ENCODE measurements at places on chromosomes 16 and 17. TPM values are rescaled to one million over a fixed set of nuclear protein-coding genes. Genes with fewer than 3 reads are reported as not detected.
A peak's percentile ranks its signal among the peaks of the same experiment; 100 is the strongest.

The CA4 gene
- not detected for total RNA-seq

The KRTAP1-1 gene
- not detected for total RNA-seq

The KCNJ18 gene
- total RNA-seq: not detected

The NOD2 gene
- 0.26 TPM for total RNA-seq

The CCL4 gene
- not detected for total RNA-seq

The SLC35B1 gene
- 36.2 TPM for total RNA-seq

DNA sequence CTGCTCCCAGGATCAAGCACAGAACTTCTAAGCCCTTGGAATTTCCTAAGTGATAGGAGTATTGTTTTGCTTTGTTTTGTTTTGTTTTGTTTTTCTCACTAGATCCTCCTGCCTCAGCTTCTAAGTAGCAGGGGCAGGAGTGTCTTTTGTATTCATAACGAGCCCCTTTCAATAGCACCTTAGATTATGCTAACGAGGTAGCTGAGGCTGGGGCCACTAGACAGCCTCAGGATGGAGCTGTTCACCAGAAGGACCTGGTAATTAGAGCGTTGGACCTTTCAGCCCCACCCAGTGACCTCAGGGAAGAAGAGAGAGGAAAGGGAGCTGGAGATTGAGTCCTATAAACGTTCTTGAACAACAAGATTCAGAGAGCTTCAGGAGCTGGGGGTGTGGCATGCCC is 43.6 kb downstream of the IKZF3 start:
- H3K27me3 ChIP-seq: no peaks in the 10 kb centered on the region
- DNase-seq: no peak
- H3K36me3 ChIP-seq: no peaks in the 10 kb centered on the region
- H3K4me3 ChIP-seq: no peak overlapping the region

DNA sequence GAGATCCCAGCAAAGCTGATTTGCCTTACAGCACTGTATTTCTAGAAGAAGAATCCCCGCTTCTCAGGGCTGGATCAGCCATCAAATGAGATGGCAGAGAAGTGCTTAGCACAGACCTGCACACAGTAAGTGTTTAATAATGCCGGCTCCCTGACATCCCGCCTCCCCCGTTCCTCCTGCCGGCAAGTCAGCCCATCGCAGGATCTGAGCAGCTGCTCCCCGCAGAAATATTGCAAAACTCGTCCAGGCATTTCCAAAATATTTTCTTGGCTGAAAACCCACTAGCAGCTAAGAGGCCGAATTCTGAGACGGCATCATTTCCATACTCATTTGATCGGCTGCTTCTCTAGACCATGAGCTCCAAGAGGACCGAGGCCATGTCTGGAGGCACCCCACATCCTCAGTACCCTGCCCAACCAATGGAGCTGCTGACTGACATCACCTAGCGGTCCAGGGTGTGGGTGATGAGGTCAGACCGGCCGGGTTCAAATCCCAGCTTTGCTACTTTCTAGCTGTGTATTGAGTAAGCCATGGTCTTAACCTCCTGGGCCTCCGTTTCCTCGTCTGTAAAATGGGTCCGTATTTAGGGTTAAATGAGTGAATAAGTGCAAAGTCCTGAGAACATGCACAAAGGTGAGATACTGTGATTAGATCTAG is 251.5 kb downstream of the KATNIP start:
- no peak overlapping the region for H3K27ac ChIP-seq
- H3K4me3 ChIP-seq: no peak overlapping the region
- DNase-seq: no peak
- H3K4me1 ChIP-seq: no peaks in the 10 kb centered on the region
- H3K36me3 ChIP-seq: no peaks in the 10 kb centered on the region

DNA sequence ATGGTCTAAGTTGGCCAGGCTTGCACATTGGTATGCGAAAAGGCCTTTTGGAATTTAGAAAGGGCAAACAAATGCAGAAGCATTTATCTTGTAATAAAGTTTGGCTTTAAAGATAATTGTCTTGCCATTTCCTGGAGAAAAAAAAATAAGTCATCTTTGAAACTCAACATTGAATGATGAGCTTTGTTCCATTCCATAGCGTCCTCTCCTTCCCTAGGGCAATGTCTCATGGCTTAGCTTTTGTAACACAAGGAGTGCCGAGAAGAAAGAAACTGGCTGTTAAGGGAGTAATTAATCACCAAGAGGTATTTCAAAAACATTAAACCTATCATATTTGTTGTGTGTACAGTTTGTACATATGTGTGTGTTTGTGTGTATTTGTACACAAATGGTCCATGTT is 372.3 kb downstream of the NPIPA8 start:
- H3K27ac ChIP-seq: no peak overlapping the region
- no peak overlapping the region for H3K4me3 ChIP-seq
- no peaks in the 10 kb centered on the region for H3K36me3 ChIP-seq
- H3K27me3 ChIP-seq: no peaks in the 10 kb centered on the region
- no peaks in the 10 kb centered on the region for H3K4me1 ChIP-seq

- H3K27me3 ChIP-seq: no peaks in the 10 kb centered on the region
- no peaks in the 10 kb centered on the region for H3K36me3 ChIP-seq
- no peak overlapping the region for H3K4me3 ChIP-seq
- H3K27ac ChIP-seq: peak overlapping the region; percentile 100
Observed at GRCh38 chr17:40548491-40548981, 16.7 kb downstream of the CCR7 start.

- no peak overlapping the region for H3K27ac ChIP-seq
- no peak for DNase-seq
- H3K4me1 ChIP-seq: peaks cover 53% of the 10 kb centered on the region
- no peaks in the 10 kb centered on the region for H3K36me3 ChIP-seq
- no peaks in the 10 kb centered on the region for H3K27me3 ChIP-seq
Observed at GRCh38 chr16:11361701-11362451, 16.6 kb downstream of the RMI2 start.

DNA sequence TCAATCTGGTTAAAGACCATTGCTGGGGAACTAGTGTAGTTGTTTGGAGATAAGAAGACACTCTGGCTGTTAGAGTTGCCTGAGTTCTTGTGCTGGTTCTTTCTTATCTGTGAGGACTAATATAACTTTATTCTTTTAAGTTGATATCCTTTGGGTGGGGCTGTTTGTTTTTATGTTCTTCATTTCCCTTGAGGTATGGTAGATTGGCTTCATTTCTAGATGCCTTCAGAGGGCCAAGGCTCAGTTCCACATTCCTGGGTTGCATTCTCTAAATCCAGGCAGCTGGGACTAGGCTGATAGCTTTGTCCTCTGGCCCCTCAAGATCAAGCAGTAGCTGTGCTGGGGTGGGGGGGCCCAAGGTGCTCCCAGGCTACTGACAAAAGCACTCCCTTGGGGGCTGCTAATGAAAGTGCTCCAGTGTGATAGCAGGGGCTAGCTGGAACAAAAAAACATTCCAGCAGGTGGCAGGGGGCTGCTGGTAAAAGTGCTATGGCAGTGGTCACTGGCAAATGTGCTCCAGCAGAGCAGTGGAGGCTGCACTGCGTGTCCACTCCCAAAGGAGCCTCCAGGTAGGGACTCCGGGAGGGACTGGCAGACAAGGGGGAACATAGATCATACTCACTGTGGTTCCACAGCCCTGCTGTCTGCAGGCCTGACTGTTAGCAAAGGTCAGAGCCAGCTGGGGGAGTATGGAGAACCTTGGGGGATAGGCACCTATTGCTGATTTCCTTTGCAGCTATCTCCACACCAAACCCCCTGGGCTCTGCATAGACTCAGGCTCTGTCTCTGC is 45.9 kb upstream of the KCNJ16 start:
- no peak for DNase-seq
- no peaks in the 10 kb centered on the region for H3K4me1 ChIP-seq
- H3K4me3 ChIP-seq: no peak overlapping the region
- H3K27ac ChIP-seq: no peak overlapping the region

DNA sequence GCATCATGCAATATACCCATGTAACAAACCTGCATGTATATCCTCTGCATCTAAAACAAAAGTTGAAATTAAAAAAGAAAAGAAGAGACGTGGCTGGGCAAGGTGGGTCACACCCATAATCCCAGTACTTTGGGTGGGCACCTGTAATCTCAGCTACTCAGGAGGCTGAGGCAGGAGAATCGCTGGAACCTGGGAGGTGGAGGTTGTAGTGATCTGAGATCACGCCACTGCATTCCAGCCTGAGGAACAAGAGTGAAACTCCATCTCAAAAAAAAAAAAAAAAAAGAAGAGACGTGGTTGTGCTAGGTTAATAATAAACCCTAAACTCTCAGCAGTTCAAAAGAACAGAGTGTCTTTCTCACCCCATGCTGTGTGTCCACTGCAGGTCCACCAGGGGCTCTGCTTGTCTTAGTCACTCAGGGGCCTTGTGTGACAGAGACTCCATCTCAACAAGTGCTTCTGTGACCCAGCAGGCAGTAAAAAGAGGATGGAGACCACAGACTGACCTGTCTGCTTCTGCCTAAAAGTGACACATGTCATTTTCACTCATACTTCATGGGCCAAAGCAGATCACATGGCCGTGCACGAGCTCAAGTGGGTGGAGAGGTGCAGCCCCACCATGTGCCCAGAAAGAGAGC is 22.3 kb upstream of the N4BP1 start:
- H3K36me3 ChIP-seq: no peaks in the 10 kb centered on the region
- H3K27ac ChIP-seq: no peak overlapping the region
- H3K27me3 ChIP-seq: no peaks in the 10 kb centered on the region
- peaks cover 3% of the 10 kb centered on the region for H3K4me1 ChIP-seq
- DNase-seq: no peak

DNA sequence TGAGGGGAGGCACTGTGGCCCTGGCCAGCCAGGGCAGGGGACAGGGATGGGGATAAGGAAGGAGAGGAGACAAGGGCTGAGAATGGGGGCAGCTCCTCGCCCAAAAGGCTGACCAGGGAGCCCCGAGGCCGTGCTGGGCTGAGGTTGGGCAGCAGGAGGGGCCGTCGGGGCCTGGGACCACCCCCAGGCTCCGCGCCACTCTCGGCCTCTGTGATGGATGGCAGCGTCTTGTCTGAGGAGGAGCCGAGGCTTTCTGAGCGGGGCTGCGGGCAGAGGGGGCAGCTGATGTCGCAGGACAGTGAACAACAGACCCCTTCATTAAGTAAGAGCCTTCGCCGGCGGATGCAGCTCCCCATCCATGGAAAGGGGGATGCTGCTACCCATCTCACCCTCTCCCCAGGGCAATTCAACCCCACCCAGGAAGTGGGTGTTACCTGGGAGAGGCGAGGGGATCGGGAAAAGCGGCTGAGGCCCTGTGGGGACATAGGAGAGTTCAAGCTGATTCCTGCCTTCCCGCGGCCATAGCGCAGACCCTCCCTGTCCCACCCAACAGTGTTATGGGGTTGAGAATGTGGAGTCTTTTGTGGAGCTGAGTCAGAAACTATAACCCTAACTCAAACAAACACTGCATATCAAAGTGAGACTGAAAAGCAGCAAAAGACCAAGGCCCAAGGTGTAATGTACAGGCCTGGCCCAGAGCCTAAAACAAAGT is 9.1 kb upstream of the RAB5C start:
- no peak overlapping the region for H3K27ac ChIP-seq
- no peak for DNase-seq
- no peak overlapping the region for H3K4me3 ChIP-seq
- no peaks in the 10 kb centered on the region for H3K4me1 ChIP-seq

GRCh38 chr17:68457168-68457538 is at the start of gene WIPI1:
TSS of gene WIPI1 (minus strand) at chr17:68457496. CDS start at chr17:68457421, 75 bp downstream.
- no peak for DNase-seq
- H3K4me1 ChIP-seq: peaks cover 15% of the 10 kb centered on the region
- H3K36me3 ChIP-seq: peaks cover 3% of the 10 kb centered on the region
- H3K4me3 ChIP-seq: peak within 1 kb of the TSS; percentile 79
- peak within 1 kb of the TSS; percentile 96 for H3K27ac ChIP-seq

DNA sequence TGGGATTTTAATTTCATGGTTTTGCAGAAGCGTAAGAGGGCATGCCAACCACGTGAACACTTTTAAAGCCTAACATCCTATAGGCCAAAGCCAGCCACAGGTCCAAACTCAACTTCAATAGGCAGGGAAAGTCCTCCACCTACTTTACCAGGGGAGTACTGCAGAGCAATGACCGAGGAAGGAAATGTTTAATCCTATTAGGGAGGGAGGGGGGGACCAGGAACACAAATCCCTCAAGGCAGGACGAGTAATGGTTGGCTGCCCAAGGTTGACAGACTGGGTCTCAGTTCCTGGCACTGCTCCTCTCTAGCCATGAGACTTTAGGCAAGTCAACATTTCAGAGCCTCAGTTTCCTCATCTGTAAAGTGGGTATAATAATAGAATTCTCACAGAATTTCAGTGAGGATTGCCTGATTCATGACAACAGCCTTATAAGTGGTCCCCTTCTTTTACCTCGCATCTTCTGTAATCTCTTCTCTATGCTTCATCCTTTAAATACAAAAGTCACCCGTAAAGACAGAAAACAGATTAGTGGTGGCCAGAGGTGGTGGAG is 315.8 kb downstream of the HAPSTR1 start:
- no peaks in the 10 kb centered on the region for H3K27me3 ChIP-seq
- H3K36me3 ChIP-seq: no peaks in the 10 kb centered on the region
- no peak for DNase-seq
- no peaks in the 10 kb centered on the region for H3K4me1 ChIP-seq
- H3K4me3 ChIP-seq: no peak overlapping the region

GRCh38 chr17:10657148-10657547 is at the start of gene MYH3:
TSS of gene MYH3 (minus strand) at chr17:10657309. CDS start at chr17:10655064, 2,245 bp downstream.
- no peaks in the 10 kb centered on the region for H3K36me3 ChIP-seq
- no peaks in the 10 kb centered on the region for H3K27me3 ChIP-seq
- DNase-seq: no peak

DNA sequence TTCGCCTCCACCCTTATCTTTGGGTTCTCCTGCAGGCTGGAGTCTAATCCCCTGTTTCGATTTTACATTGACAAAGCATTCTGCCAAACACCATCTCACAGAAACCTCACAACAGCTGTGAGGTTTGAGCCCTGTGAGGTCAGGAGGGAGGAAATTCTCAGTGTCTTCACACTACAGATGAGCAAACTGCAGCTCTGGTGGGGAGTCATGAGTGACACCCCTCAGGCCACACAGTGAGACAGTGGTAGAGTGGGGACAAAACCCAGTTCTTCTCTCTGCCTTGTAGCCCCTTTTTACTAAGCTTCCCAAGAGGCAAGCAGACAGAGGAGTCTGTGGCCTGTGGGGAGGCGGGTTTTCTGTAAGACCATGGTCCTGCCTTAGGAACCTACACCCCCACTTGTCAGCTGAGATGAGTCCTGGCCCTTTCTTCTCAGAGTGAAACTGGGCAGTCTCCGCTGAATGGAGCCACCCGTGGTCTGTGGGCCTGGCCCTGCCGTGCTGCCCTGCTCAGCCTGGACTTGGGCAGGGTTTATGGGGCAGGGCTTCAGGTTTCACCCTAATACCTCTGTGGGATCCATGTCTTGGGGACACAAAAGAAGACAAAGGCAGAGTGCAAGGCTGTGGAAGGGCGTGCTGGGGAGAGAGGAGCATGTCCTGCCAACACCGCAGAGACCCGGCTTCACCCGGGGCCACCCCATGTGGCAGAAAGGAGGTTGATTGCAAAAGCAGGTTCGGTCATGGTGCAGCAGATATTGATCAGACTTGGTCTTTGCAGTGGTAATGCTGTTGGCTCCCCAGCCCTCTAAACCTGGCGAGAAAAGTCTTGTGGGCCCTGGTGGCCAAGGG is 59.0 kb downstream of the ABR start:
- peaks cover 2% of the 10 kb centered on the region for H3K27me3 ChIP-seq
- H3K4me1 ChIP-seq: no peaks in the 10 kb centered on the region
- H3K36me3 ChIP-seq: no peaks in the 10 kb centered on the region
- DNase-seq: no peak
- no peak overlapping the region for H3K4me3 ChIP-seq

Data from fibroblast of lung (primary cell).